ENCODE measurements at places on chromosomes 13 and 19. TPM values are rescaled to one million over a fixed set of nuclear protein-coding genes. Genes with fewer than 3 reads are reported as not detected.

Gene LEUTX
- not detected for total RNA-seq

Gene DNAJC15
- total RNA-seq: 27.5 TPM

Gene KLHL1
- total RNA-seq: not detected

Gene PRTN3
- total RNA-seq: not detected

Gene PABPC3
- total RNA-seq: 0.20 TPM

Gene ZNF610
- total RNA-seq: not detected

Gene SIGLEC8
- not detected for total RNA-seq

Gene STOML3
- not detected for total RNA-seq

Gene PSG2
- not detected for total RNA-seq

Gene GNA15
- 0.05 TPM for total RNA-seq

Gene CYP2F1
- total RNA-seq: not detected

Gene HPN
- total RNA-seq: not detected

Gene TMEM59L
- 1.1 TPM for total RNA-seq

Gene ZNF442
- total RNA-seq: 0.08 TPM

Gene DDX49
- 137 TPM for total RNA-seq

Gene ITGBL1
- total RNA-seq: 39.5 TPM

Gene ZNF835
- 0.05 TPM for total RNA-seq

Gene SOX21
- total RNA-seq: 0.30 TPM

All from HT1080 (cell line).